ENCODE measurements at places on chromosomes 2 and 18.
A peak's percentile ranks its signal among the peaks of the same experiment; 100 is the strongest.

GRCh38 chr18:78722386-78722785 is 257.2 kb upstream of the SALL3 start:
- DNase-seq: no peak

- no peak for DNase-seq
Measured at GRCh38 chr2:186542002-186542401, 47.9 kb upstream of the ITGAV start.

- DNase-seq: no peak
Measured at GRCh38 chr2:240142256-240142775, 1.9 kb upstream of the OTOS start.

DNA sequence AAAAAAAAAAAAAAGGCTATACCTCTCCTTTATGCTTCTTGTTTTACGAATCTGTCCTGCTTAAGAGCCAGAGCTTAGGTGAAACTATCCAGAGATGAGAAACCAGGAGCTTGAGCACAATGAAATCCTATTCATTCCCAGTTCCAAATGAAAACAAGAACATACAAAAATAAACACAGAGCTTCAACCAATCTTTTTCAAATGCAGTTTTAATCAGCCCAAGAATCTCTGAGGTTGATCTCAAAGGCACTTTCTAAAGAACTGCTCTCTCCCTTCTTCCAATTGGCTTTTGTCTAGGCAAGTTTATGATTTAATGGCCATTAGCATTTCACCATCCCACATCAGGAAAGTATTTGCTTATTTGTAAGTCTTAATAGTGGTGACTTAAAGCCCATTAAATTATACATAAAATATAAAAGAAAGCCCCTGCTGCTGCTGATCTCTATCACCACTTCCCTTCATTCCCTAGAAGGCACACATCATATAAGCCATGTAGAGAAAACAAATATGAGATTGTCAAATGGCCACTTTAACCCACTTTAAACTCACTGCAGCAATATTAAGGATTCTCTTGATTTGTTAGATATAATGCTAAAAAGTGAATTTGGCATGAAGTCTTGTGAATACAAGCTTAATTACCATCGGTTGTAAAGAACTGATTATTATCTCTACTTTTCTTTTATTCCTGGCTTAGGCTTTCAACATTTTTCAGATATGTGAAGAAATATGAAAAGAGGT is 29.3 kb upstream of the SCN9A start:
- DNase-seq: no peak

GRCh38 chr2:109604597-109604996 is 9.2 kb downstream of the SEPTIN10 start:
- DNase-seq: no peak

- no peak for DNase-seq
Measured at GRCh38 chr2:178070824-178071223, 1.8 kb downstream of the PDE11A start.

DNA sequence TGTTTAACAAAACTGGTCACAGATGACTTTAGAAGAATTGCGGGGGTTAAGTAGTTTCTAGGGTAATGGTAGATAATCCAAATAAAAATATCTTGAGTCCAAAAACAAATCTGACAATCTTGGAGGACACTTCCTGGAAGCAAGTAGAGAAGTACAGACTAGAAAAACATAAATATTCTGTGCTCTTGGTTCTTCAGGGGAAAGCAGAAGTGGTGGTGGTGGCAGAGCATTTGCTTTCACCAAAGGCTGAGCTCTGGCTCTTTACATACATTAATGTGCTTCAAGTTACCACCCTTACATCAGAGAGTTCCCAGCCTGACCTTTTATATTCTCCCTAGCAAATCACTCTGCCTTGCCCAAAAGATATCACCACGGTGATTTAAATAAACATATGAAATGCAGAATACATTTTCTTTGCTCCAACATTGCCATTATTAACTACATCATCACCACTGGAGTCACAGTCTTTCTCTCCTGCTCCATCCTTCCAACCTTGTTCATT is 15.3 kb downstream of the PDE11A start:
- DNase-seq: no peak

DNA sequence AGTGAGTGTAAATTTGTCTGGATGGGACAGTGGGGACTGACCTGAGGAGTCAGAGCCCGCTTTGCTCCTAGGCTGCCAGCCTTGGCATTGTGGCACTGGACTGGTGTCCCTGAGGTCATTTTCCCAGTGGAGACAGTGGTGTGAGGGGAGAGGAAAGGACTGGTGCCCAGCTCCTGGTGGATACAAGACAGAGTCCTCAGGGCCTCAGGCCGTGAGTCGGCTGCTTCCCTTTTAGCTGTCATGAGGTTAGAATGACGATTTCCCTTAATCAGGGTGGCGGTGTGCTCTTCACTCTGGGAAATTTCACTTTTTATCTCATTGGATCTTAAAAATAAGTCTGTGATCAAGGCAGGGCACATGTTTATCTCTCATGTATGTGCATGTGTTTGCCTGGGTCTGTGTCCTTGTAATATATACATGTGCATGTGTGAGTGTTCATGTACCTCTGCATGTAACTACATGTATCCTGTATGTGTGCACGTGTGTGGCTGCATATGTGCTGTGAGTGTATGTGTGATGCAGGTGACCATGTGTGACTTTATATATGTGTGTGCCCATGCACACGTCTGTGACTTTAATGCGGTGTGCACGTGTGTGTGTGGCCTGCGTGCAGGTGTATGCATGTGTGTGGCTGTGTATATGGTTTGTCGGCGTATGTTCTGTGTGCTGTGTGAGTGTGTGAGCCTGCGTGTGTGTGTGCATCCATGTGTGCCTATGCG is 55.7 kb downstream of the GLI2 start:
- DNase-seq: no peak

DNA sequence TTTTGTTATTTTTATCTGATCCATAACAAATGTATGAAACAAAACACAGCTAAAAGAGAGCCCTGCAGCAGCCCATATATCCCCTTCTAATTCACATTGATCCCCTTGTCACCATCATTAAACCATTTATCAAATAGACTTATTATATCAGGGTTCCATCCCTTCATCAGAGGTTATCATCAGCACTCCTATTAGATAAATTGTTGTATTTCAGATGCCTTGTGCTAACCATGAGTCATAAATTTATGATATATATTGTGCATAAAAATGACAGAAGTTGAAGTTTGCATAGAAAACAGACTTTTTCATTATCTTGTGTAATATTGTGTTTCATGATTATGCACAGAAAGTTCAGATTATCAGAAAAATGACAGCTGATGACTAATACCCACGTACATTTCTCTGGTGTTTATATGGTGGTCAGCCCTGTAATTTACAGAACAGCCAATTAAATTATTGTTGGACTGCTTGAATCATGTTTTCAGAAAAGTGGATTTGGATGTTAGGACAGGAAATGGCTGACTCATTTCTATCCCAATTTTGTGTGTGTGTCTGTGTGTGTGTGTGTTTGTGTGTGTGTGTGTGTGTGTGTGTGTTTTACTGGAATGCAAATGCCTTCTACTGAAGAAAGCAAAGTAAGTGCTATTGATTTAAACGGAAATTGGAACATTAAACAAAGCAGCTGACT is 80.9 kb downstream of the PPP1R1C start:
- DNase-seq: no peak

DNA sequence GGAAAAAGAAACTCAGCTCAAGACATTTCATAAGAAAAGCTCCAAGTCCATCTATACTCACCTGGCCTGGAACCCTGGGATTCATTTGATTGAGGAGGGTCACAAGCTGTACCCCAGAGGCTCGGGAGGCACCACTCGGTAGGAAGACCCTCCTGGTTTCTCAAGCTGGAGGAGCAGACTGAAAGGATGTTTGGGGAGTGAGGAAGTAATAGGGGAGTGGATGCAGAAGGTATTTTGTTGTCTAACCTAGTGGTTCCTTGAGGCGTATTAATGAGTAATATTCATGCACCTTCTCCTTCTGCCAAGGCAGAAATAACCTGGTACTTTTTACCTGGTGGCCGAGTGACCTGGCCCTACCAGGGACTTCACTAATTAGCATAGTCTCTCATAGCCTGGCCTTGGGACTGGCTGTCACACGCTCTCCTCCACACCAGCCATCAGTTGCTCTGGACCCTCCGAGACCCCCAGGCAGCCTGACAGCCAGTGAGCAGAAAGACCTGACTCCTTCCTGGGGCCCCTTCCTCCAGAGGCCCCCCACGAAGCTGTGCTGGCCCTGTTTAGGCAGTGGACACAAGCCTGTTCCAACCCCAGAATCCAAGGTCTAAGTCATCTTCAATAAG is 161.4 kb downstream of the BCL2 start:
- no peak for DNase-seq

GRCh38 chr2:162607915-162608314 is 230.7 kb downstream of the KCNH7 start:
- no peak for DNase-seq

- DNase-seq: no peak
Measured at GRCh38 chr2:20542269-20542668, 95.4 kb downstream of the RHOB start.

DNA sequence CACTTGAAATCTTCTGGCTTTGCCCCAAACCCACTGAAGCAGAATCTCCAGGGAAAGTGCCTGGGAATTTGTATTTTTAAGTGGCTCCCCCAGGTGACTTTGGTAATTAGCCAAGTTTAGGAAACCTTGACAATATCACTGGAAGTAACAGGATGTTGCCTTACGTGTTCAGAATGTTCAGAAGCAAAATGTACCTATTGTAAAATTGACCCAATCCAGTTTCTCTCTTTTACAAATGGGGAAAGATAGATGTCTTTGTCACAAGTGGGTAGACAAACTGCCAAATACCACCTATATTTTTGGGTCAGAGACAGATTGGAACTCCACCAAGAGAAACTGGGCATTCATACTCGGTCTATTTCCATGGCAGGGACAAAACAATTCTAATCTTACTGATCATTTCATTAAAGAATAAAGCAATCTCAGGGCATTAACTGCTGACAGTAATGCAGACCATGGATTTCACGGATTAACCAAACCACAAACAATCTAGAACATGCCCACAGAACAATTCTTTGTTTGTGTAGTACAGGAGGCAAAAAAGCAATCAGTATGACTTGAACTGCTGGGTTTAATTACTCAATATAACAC is 255.8 kb downstream of the ERBB4 start:
- no peak for DNase-seq

GRCh38 chr2:105005181-105005951 is 32.5 kb upstream of the MRPS9 start:
- DNase-seq: no peak

DNA sequence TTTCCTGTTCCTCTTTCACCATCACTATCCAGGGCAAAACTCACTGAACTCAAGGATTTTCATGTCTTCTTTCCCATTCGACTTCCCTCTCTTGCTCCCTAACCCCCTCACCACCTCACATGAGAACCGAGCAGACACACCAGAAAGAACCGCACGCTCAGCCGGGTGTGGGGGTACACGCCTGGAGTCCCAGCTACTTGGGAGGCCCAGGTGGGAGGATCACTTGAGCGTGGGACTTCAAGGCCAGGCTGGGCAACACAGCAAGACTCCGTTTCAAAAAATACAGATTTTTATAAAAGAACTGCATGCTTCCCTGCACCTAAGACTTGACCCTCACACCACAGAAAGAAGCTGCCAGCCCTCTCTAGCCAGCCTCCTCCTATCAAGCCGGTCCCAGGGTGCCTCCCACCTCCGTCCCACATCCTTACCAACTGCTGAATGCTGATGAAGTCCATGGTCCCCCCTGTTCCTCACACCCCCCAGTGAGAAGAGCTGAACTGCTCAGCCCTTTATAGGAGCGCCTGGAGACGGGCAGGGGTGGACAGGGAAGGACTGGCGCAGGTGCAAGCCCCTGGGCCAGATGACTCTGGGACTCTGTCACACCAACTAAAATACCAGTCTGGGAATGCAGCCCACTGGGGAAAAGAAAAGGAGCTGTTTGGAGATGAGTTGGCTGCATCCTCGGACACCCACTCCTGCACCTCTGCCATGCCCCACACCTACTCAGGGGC is at the start of gene ANKRD23:
ANKRD23 (minus strand) TSS at position 484 of the 731 bp plus-strand sequence; CDS start at position 455, 29 bp downstream.
- DNase-seq: no peak

DNA sequence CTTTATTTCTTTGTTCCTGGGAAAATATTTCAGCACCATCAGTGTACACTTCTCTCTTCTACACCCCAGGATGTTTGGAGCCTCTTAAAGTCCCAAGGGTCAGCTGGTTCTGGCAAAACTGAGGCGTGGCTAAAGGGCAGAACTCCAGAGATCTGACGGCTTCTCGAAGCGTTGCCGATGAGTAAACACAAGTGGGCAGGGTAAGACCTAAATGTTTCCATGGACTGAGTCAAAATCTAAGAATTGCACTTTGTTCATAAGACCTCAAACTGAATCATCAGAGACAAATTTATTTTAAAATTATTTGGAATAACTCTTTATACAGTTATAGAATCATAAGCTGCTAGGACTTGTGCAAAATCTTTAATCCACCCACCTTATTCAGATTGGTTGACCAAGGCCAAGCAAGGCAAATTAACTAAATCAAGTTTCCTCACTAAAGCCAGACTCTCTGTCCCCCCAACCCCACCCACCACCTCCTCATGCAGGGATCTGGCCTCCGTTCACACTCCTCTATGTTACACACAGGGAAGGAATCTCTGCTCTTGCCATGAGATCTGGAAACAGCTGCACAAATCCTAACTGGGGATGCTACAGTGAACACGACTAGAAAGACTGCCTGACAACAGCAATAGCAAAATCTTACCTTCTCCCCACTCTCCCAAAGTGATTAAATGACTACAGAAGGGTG is 342.6 kb upstream of the KLHL29 start:
- DNase-seq: peak; percentile 84

DNA sequence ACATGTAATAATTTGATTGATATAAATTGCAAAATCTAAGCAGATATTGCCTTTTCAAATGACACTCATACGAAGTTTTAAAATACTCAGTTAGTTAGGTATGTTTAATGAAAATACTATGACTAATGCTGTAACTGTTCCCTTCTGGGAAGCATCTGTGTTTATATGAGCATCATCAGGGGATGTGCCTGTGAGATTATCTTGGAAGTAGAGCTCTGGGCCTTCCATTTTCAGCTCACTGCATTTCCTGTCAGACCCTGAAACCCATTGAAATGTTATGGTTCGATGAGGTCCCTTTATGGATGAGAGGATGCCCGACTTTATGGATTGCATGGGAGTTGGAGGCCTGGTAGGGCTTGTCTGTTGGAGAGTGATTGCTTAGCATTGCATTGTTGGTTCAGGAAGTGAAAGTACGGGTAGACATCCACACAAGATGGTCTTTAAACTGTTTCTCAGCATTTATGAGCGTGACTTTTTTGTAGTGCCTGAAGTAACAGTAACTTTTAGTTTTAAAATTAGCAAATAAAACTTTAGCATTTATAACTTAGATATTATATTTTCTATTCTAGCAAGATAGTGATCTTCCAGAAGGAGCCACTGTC is 28.7 kb downstream of the ELP2 start:
- no peak for DNase-seq

DNA sequence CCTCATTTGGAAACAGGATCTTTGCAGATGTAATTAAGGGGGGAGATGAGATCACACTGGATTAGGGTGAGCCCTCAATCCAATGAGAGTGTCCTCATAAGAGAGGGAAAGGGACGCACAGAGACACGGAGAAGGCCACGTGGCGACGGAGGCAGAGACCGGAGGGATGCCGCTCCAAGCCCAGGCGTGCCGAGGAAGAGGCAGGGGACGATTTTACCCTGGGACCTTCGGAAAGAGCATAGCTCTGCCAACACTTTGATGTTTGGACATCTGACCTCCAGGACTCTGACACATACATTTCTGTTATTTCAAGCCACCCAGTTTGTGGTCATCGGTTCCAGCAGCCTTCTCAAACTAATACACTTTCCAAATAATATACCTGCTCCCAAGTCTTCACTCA is 84.4 kb upstream of the ZCCHC2 start:
- DNase-seq: no peak

Data from femur (tissue), 1 donor.